ENCODE measurements at places on chromosomes 16 and 17. TPM values are rescaled to one million over a fixed set of nuclear protein-coding genes. Genes with fewer than 3 reads are reported as not detected.

Gene HOXB3
- 1.2 TPM for total RNA-seq

Gene C17orf113
- 0.73 TPM for total RNA-seq

Gene MSLN
- total RNA-seq: 1.9 TPM

Gene TMEM170A
- total RNA-seq: 9.6 TPM

Gene SDK2
- 1.6 TPM for total RNA-seq

Gene IRX6
- 0.57 TPM for total RNA-seq

Gene PSME3IP1
- total RNA-seq: 54.2 TPM

Gene FBXO47
- total RNA-seq: not detected

Gene MYCBPAP
- 0.81 TPM for total RNA-seq

Gene LGALS9B
- total RNA-seq: not detected

Gene ADORA2B
- 0.43 TPM for total RNA-seq

Gene METTL23
- total RNA-seq: 17.3 TPM

Gene RANGRF
- 25.7 TPM for total RNA-seq

Gene CXCL16
- 3.9 TPM for total RNA-seq

Gene CCL1
- not detected for total RNA-seq

Gene PRAC1
- not detected for total RNA-seq

Gene REXO5
- total RNA-seq: 5.8 TPM

Gene C16orf90
- not detected for total RNA-seq

Gene MT4
- total RNA-seq: not detected

Gene GAST
- not detected for total RNA-seq

Gene NECAB2
- total RNA-seq: 1.8 TPM
